ENCODE measurements at places on chromosomes 1 and 21.

GRCh38 chr1:151995774-151996173, 2.1 kb upstream of the S100A10 start:
- DNase-seq = no peak

GRCh38 chr1:23341931-23342692, 2.0 kb downstream of the HNRNPR start:
- DNase-seq = no peak

GRCh38 chr21:31752352-31752751, 20.4 kb upstream of the SCAF4 start:
- DNase-seq = no peak

GRCh38 chr1:164901031-164901430, 342.0 kb downstream of the PBX1 start:
- DNase-seq = no peak

DNA sequence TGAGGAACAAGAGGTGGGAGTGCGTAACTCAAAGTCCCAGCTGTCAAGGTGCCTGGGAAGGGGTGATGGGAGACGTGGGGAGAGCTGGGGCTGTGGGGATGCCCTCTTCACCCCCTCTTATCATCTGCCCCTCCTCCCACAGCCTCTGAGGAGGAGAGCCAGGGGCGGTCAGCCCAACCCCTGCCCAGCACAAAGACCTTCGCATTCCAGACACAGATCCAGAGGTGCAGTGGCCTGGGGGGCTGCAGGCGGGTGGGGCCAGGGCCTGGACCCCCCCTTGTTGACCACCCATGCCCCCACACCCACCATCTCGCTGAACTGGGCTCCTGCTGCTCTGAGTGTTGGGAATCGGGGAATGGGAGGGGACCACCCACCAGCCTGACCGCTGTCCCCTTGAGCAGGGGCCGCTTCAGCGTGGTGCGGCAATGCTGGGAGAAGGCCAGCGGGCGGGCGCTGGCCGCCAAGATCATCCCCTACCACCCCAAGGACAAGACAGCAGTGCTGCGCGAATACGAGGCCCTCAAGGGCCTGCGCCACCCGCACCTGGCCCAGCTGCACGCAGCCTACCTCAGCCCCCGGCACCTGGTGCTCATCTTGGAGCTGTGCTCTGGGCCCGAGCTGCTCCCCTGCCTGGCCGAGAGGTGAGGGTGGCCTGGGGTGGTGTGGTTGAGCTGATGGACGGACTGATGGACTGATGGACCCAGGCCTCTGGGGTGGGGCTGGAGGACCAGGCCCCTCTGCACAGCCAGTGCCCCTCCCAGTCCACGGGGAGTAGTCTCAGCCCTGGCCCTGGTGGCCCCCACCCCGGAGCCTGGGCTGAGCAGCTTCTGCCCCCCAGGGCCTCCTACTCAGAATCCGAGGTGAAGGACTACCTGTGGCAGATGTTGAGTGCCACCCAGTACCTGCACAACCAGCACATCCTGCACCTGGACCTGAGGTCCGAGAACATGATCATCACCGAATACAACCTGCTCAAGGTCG, 29.7 kb downstream of the TRIM11 start:
- no peak for DNase-seq

DNA sequence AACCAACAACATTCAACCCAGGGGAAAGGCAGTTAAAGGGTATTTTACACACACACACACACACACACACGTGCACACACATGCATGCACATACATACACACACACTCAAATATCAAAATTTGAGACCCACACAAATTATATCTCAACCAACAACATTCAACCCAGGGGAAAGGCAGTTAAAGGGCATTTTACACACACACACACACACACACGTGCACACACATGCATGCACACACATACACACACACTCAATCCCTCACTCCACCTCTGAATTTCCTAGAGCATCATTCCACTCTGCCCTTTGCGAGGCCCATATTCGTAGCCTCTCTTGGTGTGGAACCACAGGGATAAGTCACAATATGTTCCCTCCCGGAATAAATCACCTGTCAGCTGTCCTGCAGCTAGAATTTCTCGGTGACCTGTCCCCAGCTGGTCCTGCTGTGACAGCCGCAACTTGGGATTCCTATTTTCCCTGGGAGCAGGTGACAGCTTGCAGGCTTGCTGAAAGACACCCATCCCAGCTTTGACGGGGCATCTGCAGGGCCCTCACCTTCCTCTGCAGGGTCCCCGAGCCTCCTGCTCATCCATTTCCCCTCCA, 122.7 kb downstream of the PSMG1 start:
- no peak for DNase-seq

DNA sequence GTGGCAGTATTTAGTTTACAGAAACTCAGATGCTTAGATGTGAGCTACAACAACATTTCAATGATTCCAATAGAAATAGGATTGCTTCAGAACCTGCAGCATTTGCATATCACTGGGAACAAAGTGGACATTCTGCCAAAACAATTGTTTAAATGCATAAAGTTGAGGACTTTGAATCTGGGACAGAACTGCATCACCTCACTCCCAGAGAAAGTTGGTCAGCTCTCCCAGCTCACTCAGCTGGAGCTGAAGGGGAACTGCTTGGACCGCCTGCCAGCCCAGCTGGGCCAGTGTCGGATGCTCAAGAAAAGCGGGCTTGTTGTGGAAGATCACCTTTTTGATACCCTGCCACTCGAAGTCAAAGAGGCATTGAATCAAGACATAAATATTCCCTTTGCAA, 59.7 kb upstream of the ZNF326 start:
- no peak for DNase-seq

All from activated CD4-positive, alpha-beta T cell treated with anti-CD3 and anti-CD28 coated beads, Interleukin-2, amount 50 U/mL, for 24 hours (primary cell).